Activated gamma-delta T cell treated with Interleukin-2 at 50 U/mL for 16 hours (primary cell): ENCODE measurements at places on chromosomes 16 and 17.

DNA sequence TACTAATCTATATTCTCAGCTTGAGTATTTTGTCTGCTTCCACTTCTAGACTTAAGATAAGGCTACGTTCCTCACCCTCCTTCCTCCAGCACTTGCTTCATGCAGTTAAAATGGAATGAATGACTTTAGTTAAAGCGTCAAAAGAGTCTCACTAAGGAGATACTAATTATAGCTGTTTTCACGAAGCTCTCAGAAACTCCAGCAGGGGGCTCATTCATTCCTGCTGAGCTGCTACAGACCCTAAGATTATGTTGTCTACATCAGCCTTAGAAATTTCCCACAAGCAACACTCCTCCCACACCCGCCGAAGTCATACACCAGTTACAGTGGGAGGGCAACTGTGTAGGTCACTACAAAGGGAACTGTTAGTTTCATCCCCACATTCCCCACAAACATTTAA, 57.0 kb upstream of the KIFC3 start:
- no peak for DNase-seq

DNA sequence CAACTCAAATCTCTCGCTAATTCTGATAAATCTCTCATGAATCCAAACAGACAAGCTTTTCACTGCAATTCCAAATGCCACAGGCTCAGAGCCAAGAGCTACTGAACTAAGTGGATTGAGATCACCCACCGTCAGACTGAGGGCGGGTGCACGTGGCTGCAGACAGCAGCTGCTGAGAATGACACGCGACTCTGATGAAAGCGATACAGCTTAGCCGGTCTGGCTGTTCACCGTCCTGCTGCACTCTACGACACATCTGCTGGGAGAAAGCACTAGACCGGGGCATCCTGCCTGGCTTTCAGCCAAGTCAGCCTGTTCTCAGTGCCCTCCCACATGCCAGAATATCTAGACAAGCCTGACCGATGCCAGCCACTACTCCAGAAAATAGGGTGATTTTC, 42.6 kb downstream of the KLHDC4 start:
- no peak for DNase-seq

DNA sequence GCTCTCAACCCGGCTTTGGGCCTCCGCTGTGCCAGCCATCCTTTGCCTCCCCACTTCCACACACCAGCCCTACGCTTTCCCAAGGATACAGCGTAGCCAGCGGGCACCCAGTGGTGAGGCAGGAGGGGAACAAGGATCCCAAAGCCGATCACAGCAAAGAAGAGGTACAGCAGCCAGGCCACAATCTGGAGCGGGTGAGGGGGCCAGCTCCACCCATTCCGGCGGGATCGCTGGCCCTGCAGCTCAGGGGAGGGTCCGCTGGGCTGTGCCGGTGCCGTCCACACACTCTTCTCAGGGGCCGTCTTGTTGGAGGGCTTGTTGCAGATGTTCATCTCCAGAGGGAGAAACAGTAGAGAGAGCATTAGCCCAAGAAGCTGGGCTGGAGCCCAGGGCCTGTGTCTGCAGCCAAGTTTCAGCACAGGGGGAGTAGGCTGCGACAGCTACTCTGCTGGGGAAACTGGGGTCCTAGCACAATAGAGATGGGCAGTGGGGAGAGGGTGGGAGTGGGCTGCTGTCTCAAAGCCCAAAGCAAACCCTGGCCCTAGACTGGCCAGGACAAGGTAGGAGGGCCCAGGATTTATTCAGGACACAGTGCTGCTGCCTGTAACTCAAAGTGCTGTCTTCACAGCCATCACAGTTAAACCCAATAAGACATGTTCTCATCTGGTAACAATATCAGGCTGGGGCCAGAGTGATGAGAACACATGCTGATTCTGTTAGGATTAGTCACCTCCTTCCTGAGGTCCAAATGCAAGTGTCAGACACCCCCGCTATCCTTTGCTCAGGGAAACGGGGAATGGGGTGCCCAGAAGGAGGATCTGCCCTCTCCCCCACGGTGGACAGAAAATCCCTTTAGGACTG, 9.9 kb downstream of the ZDHHC1 start:
- no peak for DNase-seq

DNA sequence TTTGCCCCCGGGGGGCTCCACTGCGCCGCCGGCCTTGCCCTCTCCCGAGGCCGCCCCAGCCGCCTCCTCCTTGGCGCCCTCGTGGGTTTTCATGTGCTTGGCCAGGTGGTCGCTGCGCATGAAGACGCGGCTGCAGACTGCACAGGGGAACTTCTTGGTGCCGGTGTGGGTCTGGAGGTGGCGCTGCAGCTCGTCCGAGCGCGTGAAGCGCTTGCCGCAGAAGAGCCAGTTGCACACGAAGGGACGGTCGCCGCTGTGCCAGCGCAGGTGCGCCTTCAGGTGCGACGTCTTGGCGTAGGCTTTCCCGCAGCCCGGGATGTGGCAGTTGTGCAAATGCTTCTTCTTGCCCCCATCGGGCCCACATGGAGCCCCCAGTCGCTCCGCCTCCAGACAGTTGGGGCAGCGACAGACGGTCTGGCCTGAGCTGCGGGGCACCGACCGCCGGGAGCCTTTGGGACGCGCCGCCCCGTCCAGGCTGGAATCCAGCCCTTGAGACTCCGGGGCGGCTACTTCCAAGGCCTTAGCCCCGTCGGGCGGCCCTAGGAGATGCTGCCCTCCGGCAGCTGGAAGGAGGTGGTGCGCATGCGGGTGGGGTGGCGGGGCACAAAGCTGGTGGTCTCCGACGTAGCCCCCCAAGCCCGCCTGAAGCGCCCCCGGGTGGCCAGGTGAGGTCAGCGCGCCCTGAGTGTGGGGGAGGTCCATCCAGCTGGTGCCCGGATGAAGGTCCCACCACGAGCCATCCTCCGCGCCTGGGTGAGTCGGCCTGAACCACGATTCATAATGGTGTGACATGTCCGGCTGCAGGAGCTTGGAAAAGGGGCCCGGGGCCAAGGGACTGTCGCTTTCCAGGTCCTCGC, 3.4 kb downstream of the SP6 start:
- DNase-seq, result peak; percentile 29

- no peak for DNase-seq
These were observed 233.9 kb downstream of the MRTFB start for GRCh38 chr16:14304891-14305460.

- DNase-seq, result no peak
These were observed 20.4 kb upstream of the HOXB13 start for GRCh38 chr17:48748718-48749566.

- no peak for DNase-seq
These were observed 12.3 kb downstream of the SMIM5 start for GRCh38 chr17:75645501-75645888.

DNA sequence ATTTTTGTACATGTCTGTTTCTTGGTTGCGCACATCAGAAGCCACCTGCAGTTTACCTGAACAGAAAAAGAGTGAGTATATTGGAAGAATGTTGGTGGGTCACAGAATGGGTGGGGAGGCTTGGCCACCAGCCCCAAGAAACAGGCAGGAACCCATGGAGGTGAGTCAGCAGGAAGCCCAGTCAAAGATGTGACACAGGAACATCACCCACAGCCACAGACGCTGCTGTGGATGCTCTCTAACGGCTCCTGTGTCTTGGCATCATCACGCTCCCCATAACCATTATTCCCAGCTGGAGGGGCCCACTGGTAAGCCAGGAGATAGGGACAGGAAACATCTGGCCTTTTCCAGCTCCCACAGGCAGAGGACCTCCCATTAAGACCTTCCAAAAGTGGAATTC, 94.0 kb upstream of the WSB1 start:
- DNase-seq, result no peak

DNA sequence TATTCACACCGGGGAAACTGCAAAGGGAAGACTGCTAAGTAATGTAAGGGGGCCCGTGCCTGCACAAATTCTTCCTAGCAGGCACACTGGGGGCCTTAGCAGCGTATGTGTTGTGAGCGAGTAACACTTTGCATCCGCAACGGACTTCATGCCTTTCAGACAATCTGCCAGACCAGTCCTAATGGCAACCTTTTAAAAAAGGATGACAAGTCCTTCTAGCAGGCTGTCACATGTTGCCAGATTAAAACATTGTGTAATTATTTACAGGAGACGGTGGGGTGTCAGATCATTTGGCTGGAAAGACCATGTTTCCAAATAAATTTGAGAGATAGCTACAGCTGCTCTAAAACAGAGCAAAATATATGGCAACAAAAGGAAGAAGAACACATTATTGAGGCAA, 46.1 kb downstream of the CPPED1 start:
- no peak for DNase-seq

- DNase-seq, result no peak
These were observed 8.4 kb upstream of the MTSS2 start for GRCh38 chr16:70694088-70694867.

GRCh38 chr16:19415461-19415860, 2.2 kb upstream of the TMC5 start:
- DNase-seq, result no peak

DNA sequence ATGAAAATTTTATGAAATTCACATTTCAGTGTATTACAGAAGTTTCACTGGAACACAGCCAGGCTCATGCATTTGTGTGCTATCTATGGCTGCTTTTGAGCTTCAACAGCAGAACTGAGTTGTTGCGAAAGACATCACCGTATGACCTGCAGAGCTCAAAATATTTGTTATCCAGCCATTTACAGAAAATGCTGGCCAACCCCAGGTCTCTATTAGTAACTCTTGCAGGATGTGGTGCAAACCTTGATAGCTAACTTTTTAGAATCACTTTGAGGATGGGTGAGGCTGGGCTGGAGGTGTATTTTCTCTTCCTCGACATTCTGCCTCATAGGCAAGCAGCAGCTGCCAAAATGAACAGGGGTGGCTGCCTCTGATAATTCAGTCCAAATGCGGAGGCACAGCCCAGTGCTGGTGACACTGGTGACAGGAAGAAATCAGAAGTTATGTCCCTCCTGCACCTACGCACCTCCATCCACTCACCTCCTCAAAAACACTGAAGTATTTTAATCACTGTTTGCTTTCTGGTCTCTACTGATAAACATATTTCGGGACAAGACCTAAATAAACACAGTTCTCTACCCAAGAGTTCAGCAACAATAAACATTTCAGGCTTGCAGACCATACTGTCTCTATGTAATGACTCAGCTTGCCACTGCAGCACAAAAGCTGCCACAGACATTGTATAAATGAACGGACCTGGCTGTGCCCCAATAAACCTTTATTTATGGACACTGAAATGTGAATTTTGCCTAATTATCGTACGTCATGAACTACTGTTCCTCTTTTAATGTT, 28.5 kb downstream of the ARHGAP17 start:
- DNase-seq, result no peak

GRCh38 chr17:58412961-58413586, 4.3 kb downstream of the RNF43 start:
- no peak for DNase-seq

DNA sequence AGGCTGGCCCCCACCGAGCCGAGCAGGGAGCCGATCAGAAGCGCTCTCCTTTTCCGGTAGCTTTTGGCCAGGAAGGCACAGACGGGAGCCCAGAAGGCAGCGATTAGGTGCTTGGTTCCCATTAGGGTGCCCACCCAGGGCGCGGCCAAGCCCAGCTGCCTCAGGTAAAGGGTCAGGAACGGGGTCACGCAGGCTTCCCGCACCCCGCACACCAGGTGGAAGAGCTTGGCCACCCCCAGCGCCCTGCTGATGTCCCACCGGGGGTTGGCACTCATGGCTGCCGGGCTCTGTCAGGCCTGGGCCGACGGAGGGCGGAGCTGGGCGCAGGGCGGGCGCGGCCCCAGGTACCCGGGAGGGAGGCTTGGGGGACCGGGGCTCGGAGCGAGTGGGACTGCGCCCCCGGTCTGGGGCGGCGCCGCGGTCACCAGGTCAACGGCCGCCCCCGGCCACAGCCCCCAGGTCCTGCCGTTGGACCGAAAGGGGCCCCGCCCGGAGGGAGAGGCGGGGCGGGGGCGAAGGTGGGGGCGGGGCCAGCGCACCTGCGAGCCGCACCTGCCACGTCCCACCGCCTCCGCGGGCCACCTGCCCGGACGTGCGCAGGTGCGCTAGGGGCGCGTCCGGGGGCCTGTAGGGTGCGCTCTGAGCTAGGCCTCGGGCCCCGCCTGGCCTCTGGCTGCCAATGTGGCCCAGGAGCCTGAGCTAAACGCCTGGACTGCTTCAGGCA, at the start of gene MFSD6L:
TSS of gene MFSD6L (minus strand) at position 520 of the 724 bp plus-strand sequence. CDS start at position 275, 245 bp downstream.
- DNase-seq, result no peak

DNA sequence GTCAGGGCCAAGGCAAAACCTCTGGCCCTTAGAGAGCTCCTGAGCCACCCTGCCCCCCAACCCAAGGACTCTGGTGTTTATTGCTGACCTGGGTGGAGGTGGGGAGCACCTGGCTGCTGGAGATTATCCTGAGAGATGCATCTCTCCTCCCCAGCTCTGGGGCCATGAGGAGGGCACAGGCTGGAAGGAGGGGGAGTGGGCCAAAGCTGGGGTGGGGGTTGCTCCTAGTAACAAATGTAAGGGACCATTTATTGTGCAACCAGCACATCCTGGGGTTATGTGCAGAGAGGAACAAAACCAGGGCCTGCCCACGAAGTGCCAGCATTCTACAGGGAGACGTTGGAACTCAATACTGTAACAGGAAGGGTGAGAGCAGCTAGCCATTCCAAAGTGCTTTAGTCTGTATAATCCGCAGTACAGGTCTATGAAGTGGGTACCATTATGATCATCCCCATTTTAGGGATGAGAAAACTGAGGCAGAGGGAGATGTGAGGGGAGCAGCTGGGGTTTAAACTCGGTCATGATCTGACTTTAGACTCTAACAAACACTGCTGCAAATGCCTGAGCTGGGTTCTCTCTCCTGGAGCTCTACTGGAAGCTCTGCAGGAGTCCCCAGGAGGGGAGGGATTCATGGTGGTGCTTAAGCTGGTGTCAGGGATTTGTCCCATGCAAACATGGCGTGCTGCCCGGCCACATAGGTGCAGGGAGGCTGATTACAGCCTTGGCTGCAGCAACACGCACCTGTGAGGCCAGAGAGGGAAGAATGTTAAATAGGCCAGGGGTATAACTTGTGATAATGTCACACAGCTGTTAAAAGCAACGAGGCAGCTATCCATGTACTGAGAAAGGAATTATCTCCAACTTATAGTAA, 1.4 kb upstream of the RHBDF2 start:
- DNase-seq, result no peak

DNA sequence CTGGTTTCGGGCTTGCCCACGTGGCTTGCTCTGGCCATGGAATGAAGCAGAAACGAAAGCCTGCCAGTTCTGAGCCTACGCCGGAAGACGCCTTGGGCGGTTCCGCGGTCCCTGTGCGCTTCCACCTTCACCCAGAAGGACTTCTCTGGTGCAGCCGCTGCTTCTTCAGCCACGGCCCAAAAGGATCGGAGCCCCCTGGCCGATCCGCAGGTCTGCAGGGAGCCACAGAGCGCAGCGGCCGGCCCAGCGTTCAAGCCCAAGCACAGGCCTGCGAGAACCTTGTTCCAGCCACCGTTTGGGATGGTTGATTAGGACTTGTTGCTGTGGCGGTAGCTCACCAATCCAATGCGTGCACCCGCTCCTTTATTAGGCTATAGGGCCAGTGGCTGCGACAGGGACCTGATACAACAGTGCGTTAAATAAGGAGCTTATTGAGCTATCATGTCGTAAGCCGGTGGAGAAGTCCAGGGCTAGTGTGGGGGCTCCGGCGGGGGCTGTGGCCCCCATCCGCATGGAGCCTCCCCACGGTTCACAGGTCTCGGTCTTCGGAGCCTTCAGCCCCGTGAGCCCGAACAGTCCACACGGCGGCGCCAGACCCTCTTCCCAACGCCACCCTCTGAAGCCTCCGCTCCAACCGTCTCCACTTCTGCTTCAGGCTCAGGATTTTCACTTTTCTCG, 10.2 kb upstream of the MPP2 start:
- DNase-seq, result peak; percentile 28

GRCh38 chr17:36544044-36544306, 744 bp upstream of the GGNBP2 start:
- no peak for DNase-seq

GRCh38 chr17:40171750-40172149, 5.5 kb upstream of the RAPGEFL1 start:
- no peak for DNase-seq
